ENCODE measurements at places on chromosomes 3 and 15. TPM values are rescaled to one million over a fixed set of nuclear protein-coding genes. Genes with fewer than 3 reads are reported as not detected.

- peaks cover 3% of the 10 kb centered on the region for H3K4me1 ChIP-seq
- no peaks in the 10 kb centered on the region for H3K36me3 ChIP-seq
- DNase-seq, result no peak
- no peak overlapping the region for H3K27ac ChIP-seq
These were observed 159.2 kb downstream of the CHST2 start for GRCh38 chr3:143278721-143279120.

Gene LRTM1
- total RNA-seq, result not detected

Gene LACTB
- 15.9 TPM for total RNA-seq

Gene UBAP1L
- total RNA-seq, result 4.7 TPM

Gene TUSC7
- not detected for total RNA-seq

All from suprapubic skin (tissue), 4 donors.